ENCODE measurements at places on chromosomes 2 and 18.

- no peak for DNase-seq
These were observed 23.4 kb downstream of the ARHGAP15 start for GRCh38 chr2:143152637-143153036.

- no peak for DNase-seq
These were observed 24.0 kb upstream of the SLC39A10 start for GRCh38 chr2:195632856-195633572.

DNA sequence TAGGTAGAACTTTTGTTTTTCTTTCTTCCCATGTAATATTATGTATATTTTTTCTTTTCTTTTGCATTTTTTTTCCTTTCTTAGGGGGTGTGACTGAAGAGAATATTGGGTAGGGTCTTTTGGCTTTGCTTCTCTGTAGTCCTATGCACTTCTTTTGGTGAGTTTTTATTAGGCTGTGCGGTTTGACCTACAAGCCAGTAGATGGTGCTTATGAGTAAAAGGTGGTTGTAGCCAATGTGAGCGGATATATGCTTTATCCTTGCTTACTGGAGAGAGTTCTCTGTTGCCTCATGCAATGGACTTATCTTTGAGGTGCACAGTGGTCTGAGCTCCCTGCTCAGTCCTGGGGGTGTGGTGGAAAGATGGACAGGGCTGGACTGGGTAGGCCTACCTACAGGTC is 52.7 kb downstream of the DSEL start:
- DNase-seq: peak; percentile 16

DNA sequence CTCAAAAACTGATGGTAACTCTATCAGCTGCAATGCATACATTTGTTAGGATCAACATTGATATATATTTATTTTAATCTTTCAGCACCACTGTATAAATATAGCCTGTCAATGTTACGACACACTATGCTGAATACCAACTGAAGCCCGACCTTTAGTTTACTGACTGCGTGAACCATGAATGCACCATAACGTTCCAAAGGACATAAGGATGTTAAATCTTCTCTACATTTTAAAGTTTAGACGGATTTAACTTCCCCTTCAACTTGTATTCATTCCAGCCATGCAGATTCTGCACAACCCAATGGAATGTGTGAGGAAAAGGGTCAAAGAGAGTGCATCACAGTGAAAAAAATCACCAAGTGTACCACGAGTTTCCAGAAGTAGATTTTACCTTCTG is 489.5 kb downstream of the IRS1 start:
- no peak for DNase-seq

- DNase-seq: peak; percentile 73
These were observed at the start of gene MC5R for GRCh38 chr18:13823707-13824395. TSS of gene MC5R (plus strand) at chr18:13824149. CDS start at chr18:13825766, 1,617 bp downstream.

DNA sequence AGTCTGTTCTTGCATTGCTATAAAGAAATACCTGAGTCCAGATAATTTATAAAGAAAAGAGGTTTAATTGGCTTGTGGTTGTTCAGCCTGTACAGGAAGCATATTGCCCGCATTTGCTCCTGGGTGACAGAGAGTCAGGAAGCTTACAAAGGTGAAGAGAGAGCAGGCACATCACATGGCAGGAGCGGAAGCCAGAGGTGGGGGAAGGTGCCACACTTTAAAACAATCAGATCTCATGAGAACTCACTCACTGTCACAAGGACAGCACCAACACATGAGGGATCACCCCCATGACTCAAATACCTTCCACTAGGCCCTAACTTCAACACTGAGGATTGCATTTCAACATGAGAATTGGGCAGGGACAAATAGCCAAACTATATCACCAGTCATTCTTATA is 124.8 kb upstream of the COL5A2 start:
- DNase-seq: no peak

- no peak for DNase-seq
These were observed 226.7 kb downstream of the GULP1 start for GRCh38 chr2:188518381-188518780.

GRCh38 chr2:237979331-237979730 is 12.5 kb downstream of the UBE2F start:
- DNase-seq: no peak

DNA sequence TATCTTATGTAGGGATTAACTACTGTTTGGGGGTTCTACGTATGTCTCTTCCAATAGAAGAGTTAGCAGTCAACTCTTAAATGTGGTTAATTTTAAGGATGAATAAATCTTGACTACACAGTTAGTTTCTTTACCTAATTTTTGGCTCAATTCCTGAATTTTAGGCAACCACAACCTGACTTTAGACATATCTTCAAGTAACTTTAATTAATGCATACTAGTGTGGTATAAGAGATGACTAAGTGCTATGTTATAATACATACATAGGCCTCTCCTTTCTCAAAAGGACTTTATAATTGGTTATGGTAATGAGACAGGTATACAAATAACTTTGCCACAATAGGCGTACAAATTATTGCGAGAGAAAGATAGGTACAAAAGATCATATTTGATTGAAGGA is 312.0 kb downstream of the IRS1 start:
- DNase-seq: no peak

DNA sequence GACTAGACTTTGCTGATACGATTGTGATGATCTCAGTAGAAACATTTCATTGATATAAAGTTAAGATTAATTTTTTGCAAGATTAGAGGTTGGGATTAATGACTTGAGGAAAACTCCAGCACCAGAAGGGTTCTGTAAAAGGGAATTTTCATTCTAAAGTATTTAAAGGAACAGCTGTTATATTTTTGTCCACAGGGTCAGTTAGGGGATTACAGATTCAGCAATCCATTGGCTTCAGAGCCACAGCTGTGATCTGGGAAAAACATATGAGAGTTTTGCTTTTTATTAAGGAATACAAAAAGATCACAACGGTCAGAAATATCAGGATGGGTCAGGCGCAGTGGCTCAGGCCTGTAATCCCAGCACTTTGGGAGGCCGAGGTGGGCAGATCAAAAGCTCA is 19.6 kb upstream of the REV1 start:
- DNase-seq: no peak

DNA sequence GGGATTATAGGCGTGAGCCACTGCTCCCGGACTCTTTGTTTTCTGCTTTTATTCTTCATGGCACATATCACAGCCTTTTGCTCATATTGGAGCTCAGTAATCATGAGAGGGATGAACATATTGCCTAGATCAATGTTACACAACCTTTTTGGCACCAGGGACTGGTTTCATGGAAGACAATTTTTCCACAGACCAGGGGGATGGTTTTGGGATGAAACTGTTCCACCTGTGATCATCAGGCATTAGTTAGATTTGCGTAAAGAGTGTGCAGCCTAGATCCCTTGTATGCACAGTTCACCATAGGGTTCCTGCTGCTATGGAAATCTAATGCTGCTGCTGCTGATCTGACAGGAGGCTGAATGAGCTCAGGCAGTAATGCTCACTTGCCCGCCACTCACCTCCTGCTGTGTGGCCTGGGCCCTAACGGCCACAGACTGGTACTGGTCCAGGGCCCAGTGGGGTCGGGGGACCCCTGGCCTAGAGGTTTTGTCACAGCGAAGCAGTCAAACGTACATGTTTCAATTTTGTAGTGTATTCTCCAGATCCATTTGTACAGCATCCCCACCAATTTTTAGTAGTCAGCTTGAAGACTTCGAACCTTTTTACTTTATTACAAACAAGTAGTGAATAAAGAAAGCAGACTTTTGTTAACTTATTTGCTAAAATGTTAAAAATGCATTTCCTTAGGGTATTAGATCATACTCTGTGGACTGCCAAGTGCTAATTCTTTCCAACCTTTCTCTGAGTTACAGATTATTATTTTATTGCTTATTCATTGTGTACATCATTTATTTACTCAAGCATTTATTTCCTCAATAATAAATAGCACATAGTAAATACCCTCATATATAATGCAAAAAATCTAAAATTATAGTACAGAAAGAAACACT is 6.2 kb downstream of the DAW1 start:
- no peak for DNase-seq

GRCh38 chr18:23399067-23399466 is 54.0 kb upstream of the RIOK3 start:
- DNase-seq: no peak

GRCh38 chr2:228458364-228458763 is 276.9 kb upstream of the SPHKAP start:
- no peak for DNase-seq

GRCh38 chr2:236531996-236532395 is 37.6 kb upstream of the ACKR3 start:
- DNase-seq: no peak

- no peak for DNase-seq
These were observed 64.0 kb downstream of the CHST9 start for GRCh38 chr18:27121108-27121507.

DNA sequence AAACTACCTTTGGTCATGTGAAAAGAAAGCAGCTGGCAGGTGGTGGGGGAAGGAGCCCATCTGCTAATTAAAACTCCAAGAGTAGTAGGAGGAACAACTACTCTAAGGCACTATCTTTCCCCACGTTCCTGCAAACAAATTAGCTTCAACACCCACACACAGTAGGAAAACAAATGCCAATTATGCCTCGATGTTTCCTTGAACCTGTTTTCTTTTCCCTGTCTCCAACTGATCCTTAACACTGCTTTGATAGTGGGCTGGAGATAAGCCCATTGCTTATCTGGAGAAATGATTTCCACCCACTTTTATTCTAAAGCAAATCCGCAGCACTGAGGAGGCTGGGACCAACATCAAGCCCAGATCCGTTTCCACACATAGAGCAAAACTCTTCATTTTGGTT is 36.0 kb downstream of the DDX18 start:
- no peak for DNase-seq

- peak; percentile 96 for DNase-seq
These were observed 12.1 kb downstream of the TTL start for GRCh38 chr2:112493858-112494648.

DNA sequence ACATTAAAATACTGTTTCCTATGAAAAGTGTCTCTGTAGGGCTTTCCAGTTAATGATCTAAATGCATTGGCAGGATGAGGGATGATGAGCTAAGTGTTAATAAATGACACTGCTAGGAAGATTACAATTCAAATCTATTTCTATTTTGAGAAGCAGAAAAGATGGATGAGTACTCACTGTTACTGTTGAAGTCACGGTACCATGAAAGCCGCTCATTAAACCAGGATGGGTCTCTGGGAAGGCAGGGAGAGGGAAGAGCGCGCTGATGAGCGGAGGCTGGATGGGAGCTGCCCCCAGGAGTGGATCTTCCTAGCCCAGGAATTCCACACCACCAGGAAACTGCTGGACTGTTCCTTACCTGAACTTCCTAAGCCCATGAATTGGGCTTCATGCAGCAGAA is 27.1 kb upstream of the TXNDC2 start:
- DNase-seq: no peak

DNA sequence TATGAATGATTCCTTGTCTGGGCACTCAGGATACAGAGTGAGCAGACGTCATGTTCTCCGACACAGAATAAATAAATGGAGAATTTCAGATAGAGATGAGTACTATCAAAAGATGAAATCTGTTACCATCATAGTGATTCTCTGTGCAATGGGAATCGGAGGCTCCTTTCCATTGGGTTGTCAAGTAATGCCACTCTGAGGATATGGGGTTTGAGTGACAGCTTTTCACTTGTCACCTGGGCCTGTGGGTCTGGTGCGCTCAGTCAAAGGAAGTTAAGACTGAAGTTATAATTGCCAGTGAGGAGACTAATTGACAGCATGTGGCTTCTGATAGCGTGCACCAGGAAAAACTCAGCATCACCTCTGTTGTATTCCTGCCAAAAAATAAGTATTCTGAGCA is 387.2 kb downstream of the SOX11 start:
- DNase-seq: no peak

DNA sequence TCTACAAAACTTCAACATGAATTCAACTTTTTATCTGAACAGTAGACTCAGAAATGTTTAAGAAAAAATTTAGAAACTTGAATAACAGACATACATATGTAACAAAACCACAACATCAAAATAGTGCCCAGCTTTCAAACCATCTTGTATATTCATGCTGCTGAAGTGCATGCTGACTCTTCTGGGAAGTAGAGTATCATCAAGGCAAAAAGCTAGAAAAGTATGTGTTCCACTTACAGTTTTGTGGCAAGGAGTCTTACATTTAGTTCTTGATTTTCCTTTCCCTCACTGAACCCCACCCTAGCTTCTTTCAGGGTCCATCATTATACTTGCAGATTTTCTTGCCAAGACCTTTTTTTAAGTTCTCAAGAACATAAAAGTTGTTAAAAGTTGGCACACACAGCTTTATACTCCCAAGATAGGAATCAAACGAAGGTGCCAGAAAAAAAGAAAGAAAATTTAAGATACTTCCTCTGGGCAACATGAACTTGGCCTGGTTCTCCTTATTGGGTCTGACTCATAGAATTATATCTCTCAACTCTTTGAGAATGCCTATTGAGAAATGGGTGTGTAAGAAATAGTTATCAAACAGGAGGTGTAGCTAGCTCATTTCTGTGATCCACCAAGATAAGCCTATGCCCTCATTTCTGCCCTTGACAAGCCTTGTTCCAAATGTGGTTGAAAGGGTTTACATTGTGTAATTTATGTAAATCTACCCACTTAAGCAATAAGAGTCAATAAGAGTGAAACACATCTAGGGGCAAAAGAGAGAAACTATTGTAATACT is 667.6 kb upstream of the ACVR2A start:
- no peak for DNase-seq

GRCh38 chr2:133456156-133456555 is 112.1 kb downstream of the NCKAP5 start:
- no peak for DNase-seq

DNA sequence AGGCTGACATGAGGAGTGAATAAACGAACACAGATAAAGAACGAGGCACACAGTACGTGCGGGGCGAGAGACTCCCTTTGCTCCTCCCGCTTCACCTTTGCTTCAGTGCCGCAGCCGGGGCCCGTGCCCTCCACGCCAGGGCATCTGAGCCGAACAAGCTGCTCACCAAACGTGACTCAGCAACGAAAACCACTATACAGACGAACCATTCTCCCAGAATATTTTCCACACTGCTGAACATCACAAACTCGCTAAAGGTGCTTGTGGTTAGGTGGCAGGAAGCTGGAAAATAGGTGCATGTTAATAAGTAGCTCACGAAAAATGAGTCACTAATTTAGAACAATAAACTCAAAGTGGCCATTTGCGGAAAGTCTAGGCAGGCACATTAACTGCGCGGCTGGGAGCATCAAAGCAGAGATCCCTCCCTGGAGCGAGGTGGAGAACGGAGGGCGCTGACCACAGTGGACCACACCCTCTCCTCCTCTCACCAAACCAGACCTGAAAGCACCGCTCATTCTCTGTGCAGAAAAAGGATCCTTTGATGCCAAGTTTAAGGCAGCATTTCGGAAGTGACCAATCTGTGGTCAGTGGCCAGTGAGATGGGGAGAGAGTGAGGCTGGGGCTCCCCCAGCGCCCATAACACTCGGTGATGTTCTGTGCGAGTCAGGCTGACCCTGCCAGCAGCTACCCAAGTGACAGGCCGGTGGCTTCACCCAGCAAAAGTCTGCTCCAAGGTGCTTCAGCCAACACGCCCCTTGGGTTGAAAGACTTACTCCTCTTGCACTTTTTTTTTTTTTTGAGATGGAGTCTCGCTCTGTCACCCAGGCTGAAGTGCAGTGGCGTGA is 153.2 kb downstream of the HDAC4 start:
- DNase-seq: no peak

- DNase-seq: peak; percentile 20
These were observed 749.5 kb downstream of the RNF144A start for GRCh38 chr2:7666596-7667259.
